ENCODE measurements at places on chromosomes 3 and 15.

DNA sequence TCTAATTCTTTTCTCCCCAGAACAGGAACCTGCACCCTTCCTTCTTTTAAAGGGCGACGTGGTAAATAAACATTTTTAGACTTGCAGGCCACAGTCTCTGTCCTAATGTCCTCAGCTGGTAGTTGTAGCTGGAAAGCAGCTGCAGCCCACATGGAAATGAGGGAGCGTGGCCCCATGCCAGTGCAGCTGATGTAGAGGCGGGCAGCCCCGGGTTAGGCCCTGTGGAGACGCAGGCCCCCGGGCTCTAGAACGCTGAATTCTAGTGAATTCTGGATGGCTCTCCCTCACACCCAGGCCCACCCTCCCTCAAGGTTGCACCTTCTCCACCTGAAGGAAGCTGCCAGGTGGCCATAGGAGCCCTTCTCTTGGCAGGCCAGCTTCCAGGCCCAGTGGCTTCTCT is 52.3 kb downstream of the PGPEP1L start:
- DNase-seq: no peak

DNA sequence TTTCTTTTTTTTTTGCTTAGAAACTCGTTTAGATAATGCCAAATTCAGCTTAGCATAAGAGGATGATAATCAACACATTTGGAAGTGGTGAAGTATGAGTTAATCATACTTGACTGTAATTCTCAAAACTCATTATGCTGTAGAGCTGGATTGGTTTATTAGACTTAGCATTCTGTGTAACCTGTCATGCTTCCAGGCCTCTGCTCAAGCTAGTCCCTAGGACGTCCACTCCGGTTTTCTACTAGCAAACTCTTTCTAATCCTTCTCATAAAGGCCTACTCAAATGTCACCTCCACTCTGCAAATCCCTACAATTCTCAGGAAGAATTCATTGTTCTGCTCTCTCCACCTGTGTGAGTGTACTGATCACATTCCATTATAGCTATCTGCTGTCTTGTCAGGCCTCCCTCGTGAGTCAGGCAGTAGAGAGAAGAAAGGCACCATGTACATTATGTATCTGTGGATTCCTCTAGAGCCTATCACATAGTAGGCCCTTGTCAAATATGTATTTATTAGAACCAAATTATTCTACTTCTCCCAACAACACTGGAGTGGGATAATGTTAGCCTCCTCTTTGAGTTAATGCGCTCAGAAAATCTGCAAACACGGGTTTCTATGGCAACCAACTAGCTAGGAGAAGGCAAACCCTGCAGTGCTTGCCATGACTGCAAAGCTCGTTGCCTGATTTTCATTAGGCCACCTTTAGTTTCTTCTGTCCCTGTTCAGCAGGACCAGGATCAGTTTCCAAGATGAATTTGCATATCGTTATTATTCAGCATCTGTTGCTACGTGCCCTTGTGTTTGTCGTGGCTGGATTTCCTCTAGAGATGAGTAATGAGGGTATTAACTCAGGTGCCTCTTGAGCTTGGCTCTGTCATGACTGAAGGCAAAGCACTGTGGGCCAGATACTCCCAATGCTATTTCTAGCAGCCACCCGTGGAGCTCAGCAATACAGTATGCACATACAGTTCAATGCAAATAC is 30.7 kb downstream of the ATP13A5 start:
- DNase-seq: no peak

GRCh38 chr15:85941186-85941855 is 138.3 kb upstream of the AGBL1 start:
- peak; percentile 72 for DNase-seq

DNA sequence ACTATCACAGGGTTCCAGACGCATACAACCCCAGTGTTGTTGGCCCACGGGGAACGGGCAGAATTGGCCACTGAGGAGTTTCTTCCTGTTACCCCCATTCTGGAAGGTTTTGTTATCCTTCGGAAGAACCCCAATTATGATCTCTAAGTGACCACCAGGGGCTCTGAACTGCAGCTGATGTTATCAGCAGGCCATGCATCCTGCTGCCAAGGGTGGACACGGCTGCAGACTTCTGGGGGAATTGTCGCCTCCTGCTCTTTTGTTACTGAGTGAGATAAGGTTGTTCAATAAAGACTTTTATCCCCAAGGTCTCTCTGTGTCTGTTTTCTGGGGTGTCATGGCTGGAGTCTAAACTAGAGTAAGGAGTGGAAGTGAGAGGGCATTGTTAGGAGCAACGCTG is 5.7 kb upstream of the EIF4G1 start:
- no peak for DNase-seq

DNA sequence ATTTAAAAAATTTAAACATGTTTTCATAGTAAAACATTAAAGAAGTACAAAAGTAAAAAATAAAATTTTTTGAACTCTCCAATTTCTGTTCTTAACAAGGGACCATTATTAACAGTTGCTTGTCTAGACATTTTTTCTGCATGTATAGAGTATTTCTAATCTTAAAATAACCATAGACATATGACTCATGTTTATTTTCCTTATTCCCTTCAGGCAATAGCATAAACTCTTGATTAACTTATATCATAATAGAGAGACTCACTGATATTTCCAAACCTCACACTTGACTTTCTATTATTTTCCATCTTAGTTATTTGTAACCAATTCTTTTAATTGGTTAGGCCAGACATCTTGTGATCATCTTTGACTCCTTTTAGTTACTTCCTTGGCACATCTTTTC is 325.6 kb upstream of the SOX14 start:
- DNase-seq: no peak

GRCh38 chr15:74795966-74796625 is 14.2 kb downstream of the CSK start:
- DNase-seq: no peak

- no peak for DNase-seq
Observed at GRCh38 chr3:120673116-120673515, 8.9 kb downstream of the HGD start.

DNA sequence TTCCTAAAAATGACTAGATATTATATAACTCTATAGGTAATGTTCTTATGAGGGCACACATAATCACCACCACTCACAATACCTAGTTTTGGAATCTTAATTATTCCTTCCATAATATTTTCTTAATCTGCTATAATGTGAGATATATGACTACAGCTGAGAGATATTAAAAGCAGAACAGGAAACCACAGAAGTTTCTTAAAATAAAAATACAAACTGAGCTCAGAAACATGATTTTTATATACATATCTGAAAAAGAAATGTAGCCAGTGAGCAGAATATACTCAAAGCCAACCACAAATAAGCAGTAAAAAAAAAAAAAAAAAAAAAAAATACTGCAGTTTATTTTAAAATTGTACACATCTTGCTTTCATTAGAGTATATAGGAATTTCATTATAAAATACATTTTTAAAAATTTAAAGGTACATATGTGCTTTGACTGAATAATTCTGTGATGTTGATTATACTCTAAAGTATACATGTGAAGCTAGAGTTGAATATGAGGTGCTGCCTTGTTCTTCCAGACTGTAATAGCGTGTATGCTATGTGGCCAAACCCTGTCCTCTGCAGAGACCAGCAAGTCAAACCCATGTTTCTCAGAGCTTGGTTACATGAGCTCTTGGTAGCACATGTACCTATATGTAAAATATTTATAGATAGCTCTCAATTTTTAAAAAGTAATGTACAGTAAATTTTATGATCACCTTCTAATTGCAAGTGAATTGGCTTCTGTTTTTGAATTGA is 175.0 kb downstream of the UBE2E2 start:
- no peak for DNase-seq

DNA sequence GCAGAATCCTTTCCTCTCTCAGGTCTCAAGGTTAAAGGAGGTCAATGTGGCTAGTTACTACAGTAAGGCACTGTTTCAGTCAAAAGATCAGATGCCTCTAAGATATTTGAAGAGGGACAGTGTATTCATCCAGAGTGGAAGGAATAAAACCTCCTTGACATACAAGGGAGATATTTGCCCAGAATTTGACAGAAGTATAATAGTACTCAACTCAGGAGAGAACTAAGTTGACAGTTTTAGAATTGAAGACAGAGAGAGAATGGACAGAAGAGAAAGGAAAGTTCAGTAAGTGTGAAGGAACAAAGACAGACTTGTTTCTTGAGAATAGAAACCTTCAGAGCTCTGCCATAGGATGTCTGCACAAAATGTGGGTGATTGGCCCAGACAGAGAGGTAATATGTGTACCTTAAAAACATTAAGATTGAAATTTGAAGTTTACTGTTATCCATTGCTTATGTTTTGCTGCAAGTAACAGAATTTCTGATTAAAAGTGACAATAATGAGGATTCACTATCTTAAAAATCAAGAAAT is 507.1 kb downstream of the IGSF11 start:
- no peak for DNase-seq

GRCh38 chr3:104755791-104756190 is 610.9 kb upstream of the ALCAM start:
- DNase-seq: no peak

DNA sequence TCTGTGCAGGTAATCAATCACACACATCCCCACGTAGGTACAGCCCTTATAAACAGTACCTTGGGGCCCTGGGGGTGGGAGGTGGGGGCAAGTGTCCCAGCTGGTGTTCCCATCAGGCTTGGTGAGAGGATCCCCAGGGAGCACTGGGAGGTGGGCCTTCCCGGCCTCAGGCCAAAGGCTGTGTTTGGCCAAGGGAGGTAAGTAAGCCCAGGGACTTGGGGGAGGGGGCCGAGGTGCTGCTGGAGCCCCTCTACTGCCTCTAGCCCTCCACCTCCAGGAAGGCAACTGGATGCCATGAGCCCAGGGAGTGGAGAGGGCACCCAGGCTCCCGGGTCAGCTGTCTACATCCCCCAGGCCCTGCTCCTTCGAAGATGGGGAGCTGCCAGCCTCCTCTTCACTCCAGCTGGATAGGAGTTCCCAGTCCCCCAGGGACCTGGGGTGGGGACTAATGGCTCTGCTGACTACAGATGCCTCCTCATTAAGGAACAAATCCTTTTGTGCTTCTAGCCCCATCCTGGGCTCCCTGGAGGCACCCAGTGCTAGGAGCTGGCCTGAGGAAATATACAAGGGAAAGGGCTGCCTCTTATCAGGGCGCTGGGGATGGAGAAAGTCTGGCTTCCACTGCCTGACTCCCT is 33.1 kb downstream of the RNU5B-1 start:
- no peak for DNase-seq

DNA sequence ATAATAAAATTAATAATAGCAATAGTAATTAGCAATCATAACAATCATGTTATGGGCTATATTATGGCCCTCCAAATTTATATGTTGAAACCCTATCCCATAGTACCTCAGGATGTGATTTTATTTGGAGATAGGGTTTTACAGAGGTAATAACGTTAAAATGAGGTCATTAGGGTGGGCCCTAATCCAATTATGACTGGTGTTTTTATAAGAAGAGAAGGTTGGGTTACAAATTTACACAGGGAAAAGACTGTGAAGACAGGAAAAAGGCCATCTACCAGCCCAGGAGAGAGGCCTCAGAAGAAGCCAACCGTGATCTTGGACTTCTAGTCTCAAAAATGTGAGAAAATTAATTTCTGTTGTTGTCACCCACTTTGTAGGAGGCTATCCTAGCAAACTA is 353.1 kb downstream of the CHL1 start:
- DNase-seq: no peak

DNA sequence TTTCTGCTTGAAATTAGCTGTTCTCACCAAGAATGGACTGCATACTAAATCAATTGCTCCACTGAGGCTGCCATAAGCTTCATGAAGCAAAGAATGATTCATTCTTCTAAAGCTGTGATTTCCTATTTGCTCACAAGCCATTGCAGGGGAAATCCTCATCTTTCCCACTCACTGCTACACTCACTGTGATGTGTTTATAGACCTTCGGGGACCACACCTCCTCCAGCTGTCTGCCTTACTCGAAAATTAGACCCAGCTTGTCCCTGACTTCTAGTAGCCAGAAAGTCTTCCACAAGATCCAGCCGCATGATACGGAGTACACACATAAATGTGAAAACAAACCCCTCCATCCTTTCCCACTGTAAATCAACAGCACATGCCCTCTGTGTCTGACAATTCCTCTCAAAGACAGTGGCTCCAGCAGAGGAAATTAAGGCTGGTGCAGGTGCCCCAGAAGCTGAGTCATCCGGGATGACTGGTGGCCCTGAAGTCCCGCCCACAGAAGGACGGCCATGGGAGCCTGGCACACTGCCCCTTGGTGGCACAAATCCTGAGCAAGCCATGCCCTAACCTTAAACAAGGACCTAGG is 172.0 kb downstream of the STT3B start:
- peak; percentile 53 for DNase-seq

DNA sequence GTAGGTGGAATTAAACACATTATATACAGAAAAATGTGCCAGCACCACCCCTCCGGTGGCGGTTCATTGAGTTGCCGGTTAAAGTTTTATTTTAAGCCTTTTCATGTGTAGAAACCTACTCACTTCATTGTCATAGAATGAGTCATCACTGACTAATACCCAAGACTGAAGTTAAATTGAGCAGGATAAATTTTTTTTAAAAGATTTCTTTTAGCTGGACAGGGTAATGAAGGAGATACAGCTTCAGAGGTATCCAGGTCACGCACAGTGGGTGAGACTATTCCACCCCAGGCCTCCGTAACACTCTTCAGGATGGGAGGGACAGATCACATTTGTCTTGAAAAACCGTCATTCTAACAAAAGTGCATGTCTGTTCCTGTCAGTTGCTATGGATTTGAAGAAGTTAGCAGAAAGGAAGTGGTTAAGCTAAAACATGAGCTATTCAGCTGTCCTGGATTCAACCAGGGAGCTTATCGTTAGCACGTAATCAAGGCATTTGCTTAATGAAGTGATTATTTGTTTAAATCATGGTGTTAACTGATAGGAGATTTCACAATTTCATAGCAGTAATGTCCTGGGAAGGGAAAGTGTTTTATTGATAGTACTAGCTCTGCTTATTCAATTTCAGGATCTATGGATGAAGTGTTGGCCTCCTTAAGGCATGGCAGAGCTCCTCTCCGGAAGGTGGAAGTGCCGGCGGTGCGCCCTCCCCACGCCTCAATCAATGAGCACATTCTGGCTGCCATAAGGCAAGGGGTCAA is 23.4 kb downstream of the WHAMM start:
- DNase-seq: no peak

GRCh38 chr15:65870889-65871533 is 1.7 kb downstream of the RAB11A start:
- DNase-seq: peak; percentile 61

DNA sequence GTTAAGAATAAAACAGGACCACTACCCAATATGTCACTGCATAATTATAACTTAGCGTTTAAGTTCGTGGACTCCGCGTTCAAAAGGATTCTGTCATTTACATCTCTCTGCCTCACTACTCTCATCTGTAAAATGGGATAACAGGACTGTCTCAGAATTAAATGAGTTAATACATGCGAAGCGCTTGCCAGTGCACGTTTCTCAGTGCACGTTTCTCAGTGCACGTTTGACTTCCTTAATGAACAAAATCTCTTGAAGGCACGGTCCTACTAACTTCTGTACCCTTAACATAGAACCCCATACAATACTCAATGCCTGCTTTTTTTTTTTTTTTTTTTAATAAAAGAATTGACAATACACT is 499 bp downstream of the RABL3 start:
- no peak for DNase-seq

GRCh38 chr15:35007397-35007796 is 19.3 kb upstream of the ZNF770 start:
- no peak for DNase-seq

- DNase-seq: no peak
Observed at GRCh38 chr15:53454843-53455721, 304.4 kb downstream of the WDR72 start.

GRCh38 chr3:8607234-8608040 is 37.2 kb downstream of the SSUH2 start:
- peak; percentile 43 for DNase-seq
